Skeletal muscle cell (primary cell): ENCODE measurements at places on chromosomes 3 and 15.

- no peak for DNase-seq
These were observed 21.3 kb downstream of the HOMER2 start for GRCh38 chr15:82931221-82931620.

- DNase-seq, result peak; percentile 73
These were observed 163.1 kb downstream of the FMN1 start for GRCh38 chr15:33031324-33031821.

GRCh38 chr3:32708672-32709283 lies 23.8 kb downstream of the CNOT10 start:
- no peak for DNase-seq

GRCh38 chr15:28096411-28096669 lies 2.8 kb downstream of the OCA2 start:
- no peak for DNase-seq

- DNase-seq, result no peak
These were observed 9.7 kb downstream of the ITIH4 start for GRCh38 chr3:52820736-52821135.

GRCh38 chr3:16242177-16242576 lies 22.6 kb downstream of the DPH3 start:
- DNase-seq, result no peak

GRCh38 chr3:114562557-114562956 lies 268.7 kb downstream of the TIGIT start:
- DNase-seq, result no peak

- no peak for DNase-seq
These were observed 15.4 kb downstream of the LRIG1 start for GRCh38 chr3:66485291-66485968.

DNA sequence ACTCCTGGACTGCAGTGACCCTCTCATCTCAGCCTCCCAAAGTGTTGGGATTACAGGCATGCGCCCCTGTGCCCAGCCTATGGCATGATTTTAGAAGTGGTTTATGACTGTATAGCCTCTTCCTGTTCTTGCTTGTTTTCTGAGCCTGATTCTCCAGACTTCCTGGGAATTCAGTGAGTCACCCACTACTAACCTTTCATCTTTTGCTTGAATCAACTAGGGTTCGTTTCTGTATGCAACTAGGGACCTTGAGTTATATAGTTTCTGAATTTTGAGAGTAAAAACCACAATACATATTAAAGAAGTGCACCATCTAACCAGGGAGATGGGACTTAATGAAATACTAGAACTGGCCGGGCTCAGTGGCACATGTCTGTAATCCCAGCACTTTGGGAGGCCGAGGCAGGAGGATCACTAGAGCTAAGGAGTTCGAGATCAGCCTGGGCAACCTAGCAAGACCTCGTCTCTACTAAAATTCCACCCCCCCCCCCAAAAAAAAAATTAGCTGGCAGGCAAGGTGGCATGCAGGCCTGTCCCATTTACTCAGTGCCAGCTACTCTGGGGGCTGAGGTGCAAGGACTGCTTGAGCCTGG lies 76.0 kb downstream of the ZNF609 start:
- DNase-seq, result peak; percentile 62

GRCh38 chr3:29683018-29683993 lies 402.4 kb downstream of the RBMS3 start:
- DNase-seq, result no peak

DNA sequence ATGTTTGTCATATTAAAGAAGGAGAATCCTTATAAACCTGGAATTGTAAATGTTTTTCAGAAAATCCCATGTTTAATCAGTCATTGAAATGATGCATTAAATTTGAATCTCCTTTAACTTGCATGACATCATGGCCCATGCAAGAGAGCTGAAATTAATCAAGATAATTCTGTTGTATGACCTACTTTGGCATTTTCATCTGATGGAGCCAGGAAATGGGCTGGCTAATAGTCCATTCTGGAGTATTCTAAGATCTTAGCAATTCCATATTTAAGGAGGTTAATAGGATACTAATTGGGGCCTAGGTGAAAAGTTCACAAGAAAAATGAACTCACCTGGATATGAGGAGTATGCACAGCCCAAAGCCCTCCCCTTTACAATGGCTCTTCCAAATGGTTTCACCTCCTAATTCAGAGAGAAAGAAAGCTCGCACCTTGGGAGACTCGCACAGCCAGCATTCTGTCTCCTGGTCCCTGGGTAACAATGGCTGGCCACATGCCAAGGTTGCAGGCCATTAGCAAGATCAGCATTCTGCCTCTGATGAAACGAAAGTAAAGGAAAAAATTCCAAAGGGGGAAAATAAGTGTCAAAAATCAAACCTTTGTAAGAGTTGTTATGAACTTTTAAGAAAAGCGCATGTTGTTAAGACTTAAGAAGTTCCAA lies 786.4 kb downstream of the MCTP2 start:
- no peak for DNase-seq

DNA sequence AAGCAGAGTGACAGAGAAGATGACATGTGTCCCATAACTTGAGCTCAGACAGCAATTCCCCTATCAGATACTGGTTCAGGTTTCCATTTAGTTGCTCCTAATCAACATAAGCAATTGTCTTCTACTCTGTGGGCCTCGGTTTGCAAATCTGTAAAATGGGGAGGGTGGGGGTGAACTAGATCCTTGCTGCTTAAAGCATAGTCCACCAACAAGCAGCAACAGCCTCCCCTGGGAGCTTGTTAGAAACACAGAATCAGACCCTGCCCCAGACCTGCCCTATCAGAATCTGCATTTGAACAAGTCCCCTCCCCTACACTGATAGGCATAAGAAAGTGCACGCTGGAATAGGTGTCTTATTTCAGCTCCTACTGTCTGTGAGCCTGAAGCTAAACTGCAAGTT lies 87.8 kb downstream of the CEMIP start:
- no peak for DNase-seq

DNA sequence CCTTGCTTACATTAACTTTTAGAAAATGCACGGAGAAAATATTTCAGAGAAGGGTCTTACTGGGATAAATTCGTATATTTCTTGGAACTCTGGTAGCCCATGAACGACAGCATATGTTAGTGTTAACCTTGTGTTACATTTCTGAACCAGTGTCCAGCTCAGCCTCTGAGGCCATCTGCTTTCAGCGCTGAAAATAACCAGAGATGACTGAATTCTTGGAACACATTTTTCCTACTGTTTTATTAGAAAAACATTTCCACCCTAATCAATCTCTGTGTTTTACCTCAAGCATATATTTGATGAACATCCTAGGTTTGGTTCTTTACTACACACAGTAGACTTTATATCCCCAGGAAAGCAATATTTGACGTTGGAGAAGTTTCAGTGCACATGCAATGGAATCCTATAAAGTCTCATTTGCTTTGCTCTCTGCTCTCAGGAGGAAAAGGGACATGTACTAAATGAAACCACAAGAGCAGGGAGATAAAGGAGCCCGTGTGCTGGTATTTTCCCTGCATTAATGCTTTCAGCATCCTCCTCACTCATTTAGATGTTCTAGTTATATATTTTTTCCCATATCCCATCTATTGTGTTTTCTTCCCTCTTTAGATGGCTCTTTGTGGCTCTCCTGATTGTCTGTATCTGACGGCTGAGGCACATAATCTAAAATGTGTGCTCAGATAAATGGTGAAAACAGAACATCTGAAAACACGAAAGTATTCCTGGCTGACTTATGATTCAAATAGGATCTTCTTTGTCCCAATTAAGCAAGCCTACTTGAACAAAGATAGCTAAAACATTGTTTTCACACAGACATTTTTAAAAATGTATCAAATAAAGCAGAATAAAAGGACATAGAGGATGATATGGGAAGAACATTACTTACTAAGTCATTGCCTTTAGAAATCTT lies 151.7 kb upstream of the KCNMB2 start:
- DNase-seq, result no peak

GRCh38 chr3:178950676-178951075 lies 120.9 kb downstream of the ZMAT3 start:
- DNase-seq, result no peak

GRCh38 chr3:184134746-184135148 lies 411 bp upstream of the EIF2B5 start:
- DNase-seq, result no peak

DNA sequence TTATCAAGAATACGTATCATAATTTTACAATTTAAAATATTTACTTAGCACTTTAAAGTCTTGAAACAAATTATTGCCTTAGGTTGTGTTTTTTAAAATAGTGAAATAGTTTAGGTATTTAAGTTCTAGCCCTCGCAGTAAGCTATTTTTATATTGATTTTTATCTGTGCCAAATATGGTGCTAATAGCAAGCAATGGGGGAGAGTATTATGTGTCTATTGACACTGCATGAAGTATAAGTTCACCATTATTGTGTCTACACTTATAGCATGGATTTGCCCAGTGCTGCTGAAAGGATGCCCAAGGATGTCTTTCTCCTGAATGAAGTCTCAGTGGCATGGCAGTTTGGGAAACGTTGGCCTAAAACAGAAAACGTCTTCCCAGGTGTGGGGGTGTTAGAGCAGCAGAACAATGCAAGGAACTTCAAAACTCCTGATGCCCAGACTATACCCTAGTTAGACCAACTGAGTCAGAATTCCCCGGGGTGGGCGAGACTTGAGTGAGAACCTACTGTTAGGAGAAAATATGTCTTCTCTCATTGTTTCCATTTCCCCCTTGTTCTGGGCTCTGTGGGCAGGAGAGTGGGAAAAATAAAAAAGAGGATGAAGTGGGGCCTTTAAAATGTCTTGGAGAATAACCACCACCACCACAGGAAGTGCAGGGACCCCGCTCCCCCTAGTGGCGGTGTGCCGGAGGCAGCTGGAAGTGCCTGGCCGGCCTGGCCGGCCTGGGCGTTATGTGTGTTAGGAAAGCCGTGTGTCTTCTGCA lies 104.2 kb upstream of the SLC7A14 start:
- DNase-seq, result no peak
